ENCODE measurements at places on chromosomes 6 and 20.

DNA sequence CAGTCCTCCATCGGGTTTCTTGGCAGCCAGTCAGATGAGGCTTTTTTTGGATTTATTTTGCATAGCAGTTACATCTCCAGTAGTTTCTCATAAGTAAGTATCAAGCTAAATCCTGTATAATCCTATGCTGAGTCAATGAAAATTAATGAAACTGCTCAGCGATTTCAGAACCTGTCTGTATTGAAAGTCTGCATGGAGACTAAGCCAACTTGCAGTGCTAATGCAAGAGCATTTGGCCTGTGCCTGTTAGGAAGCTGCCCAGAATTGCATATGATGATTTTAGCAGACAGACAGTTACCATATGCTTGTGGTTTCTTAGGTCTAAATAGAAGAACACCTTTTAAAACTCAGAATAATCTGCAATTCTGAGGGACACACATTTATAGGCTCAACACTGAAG lies 25.2 kb upstream of the LRRN4 start:
- DNase-seq: no peak

DNA sequence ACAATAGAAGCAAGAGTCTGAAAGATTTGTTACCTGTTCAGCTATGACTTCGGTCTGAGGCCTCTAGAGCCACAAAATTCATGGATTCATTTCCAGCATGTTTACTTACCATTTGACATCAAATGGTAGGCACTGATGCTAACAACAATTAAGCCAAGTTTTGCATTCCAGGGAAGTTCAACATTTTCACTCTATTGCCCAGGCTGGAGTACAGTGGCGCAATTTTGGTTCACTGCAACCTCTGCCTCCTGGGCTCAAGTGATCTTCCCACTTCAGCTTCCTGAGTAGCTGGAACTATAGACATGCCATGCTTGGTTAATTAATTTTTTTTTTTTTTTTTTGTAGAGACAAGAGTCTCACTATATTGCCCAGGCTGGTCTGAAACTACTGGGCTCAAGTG lies 114.1 kb upstream of the SGK1 start:
- DNase-seq: no peak

DNA sequence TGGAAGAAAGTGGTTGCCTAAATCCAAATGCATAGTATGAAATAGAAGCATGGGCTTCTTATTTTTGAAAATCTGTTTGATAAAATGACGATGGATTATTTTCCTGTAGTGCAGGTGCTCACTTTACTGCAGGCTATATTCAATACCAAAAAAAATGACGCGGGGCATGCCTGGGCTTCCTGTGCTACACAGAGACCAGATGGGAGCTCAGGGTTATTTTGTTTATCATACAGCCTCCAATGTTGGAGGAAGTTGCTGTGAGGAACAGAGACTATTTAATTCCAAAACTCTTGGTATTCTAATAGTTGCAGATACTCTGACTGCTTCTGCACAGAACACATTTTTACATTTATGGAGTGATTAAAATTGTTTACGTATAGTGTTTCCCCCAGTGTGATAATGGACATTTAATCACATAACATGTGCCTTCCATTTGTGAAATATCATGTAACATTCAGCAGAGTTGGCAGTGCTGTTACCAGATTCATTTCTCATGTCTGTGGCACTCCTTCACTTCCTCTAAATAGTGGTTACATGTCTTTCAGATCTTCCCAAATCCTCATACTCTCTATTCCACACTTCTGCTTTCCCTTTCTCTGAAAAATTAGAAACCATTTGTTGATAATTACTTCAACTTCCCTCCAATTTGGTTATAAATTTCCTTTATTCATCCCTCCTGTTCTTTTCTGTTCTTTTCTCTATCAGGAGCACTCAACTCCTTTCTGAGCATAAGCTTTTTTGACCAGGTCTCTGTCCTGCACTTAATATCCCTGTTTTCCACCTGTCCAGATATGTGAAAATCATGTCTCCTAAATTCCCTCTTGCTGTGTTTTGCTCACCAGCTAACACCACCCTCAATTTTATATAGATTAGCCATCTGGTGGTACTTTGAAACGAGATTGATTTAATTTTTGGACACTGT lies 121.6 kb downstream of the ADGRB3 start:
- no peak for DNase-seq

DNA sequence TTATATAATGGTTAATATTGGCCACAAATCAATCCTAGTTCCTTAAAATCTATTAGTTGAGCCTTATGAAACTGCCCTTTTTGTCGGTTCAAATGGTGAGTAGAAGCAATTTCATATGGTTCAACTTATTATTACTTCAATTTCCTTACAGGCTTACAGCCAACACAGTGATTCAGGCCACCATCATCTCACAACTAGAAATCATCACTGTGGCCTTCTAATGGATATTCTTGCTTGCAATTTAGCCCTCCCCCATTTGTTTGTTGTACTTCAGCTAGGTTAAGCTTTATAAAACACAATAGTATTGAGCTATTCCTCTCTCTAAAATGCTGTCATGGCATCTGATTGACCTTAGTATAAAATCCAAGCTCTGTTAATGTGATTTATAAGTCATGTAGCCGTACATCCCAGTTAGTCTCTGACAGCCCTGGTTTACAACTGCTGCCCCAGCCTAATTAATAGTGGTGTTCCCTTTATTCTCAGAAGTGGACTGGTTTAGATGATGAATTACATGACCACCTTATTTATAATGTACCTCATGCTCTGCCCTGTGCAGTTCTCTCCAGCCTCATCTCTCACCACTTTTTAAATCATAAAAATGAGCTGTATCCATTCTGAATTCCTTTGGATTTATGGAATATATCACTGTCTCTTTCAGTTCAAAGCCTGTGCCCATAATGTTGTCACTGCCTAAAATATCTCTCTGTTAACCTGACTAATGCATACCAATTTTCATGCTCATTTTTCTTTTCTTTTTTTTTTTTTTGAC lies 36.7 kb downstream of the LAMA2 start:
- no peak for DNase-seq

- no peak for DNase-seq
Measured at GRCh38 chr20:32233286-32233685, 25.6 kb downstream of the POFUT1 start.

GRCh38 chr20:51565298-51566144 lies 23.0 kb upstream of the NFATC2 start:
- no peak for DNase-seq

- DNase-seq: no peak
Measured at GRCh38 chr20:1468117-1468624, 1.5 kb upstream of the NSFL1C start.

GRCh38 chr6:164337925-164338397 lies 923.4 kb downstream of the QKI start:
- DNase-seq: no peak

DNA sequence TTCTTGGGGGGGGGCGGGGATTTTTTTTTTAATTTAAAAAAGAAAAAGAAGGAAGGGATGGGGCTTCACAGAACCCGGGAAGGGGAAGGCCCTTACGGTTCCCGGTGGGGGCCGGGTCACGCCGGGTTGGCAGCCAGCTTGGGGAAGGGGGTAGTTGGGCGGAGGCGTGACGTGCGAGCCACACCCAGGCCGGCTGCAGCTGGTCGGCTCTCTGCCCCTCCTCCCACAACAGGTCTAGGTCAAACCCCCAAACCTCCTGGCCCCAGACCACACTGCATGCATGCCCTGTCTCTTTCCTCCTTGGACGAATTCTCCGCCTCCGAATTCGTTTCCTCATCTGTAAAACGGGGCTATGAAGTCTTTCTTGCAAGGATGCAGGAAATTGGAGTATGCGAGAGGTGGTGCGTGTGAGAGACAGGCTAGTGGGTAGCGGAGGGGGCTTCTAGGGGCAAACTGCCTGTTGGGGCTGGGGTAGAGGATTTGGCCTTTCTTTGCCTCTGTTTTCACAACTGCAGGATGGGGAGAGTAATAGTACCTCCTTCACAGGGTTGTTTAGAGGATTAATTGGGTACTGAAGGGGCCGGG lies 828 bp downstream of the HCK start:
- no peak for DNase-seq

GRCh38 chr20:47733892-47734291 lies 51.4 kb downstream of the SULF2 start:
- DNase-seq: no peak

GRCh38 chr6:39018103-39018502 lies 30.5 kb upstream of the GLP1R start:
- no peak for DNase-seq

DNA sequence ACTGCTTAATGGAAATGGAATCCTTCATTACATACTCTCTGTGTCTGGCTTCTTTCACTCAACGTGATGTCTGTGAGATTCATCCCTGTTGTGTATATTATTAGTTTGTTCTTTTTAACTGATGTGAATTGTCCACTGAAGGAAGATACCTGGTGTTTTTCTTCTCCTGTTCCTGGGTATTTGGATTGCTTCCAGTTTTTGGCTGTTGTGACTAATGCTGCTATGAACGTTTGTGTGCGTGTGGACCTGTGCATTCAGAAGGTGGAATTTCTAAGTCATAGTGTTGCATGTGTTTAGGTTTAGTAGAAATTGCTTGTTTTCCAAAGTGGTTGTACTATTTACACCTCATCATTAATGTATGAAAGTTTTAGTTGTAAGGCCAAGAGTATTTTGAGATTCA lies 3.8 kb downstream of the TULP4 start:
- no peak for DNase-seq

- no peak for DNase-seq
Measured at GRCh38 chr6:43834528-43835155, 64.6 kb downstream of the VEGFA start.

GRCh38 chr6:1110164-1110563 lies 201.7 kb upstream of the FOXQ1 start:
- no peak for DNase-seq

DNA sequence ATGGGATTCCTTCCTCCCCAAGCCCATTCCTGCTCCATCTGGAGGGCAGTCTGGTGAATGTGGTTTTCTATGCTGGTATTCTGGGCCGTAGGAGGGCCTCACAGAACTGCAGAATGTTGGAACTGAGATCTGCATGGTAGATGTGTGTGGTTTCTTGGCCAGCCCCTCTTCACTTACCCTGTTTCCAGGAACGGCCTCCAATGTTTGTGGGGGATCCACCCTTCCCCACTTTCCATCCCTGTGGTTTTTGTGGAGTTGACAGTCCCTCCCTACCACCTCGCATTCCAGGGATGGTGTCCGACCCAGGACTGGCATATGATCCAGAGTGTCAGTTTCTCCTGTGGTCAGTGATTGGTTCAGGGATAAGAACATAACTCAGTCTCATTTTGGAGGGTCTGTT lies 26.7 kb upstream of the TMEM14A start:
- no peak for DNase-seq

DNA sequence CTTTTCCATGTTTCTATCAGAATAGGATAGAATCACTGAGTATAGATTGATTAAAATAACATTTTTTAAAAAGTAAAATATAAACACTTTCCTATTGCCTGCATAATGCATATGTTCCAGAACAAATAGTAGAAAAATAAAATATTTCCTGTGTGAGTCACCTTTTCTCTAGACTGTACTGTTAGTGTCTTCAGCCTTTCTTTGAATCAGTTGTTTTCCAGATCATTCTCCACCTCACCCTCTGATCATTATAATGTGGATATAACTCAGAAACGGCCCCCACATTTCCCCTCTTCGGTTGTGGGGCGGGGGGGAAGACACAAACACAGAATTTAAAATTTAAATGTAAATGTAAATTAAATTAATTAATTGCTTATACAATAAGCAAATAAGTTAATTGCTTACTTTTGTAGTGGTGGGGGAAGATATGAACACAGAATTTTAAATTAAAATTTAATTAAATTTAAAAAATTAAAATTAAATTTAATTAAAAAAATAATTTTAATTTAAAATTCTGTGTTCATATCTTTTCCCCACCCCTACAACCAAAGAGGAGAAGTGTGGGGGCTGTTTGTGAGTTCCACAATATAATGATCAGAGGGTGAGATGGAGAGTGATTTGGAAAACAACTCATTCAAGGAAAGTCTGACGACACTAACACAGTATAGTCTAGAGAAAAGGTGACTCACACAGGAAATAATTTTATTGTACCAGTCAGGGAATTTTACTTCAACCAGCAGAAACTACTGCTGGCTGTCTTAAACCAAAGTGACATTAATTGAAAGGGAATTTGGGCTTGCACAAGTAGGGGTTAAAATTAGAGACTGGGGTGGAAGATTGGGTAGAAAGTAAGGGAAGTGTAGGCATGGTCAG lies 37.1 kb upstream of the PROKR2 start:
- DNase-seq: no peak

DNA sequence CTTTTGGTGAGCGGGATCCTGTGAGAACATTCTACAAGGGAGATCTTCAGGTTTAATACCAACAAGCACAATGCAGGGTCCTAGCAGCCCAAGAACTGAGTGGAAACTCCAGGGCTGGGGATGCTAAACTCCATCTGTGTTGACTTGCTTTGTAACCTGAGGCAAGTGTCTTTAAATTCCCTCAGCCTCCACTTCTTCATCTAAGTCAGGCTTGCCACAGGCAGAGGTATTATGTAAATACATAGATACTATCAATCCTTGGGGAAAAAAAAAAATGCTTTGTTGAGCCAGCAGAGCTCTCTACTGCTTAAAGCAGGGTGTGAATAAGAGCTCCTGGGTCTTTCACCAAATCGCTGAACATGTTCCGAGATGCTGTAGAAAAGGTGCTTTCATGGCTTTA lies 114.2 kb upstream of the PHACTR1 start:
- DNase-seq: no peak

DNA sequence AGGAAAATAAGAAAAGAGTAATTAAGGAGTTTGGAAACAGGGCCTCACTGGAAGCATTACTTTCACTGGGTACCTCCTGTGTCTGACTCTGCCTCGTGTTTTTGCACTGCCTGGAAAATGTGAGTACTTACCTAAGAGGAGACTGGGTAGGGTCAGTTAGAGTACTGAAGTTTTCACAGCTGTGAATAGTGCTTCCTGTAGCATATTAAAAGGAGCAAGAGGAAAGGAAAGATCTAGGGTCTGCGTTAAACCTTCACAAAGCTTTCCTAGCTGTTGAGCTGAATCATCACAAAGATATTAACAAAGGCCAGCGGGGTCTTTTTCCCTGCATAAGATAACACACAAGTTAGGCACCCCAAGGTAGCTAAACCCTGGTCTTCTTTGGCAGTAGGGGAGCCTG lies 82.3 kb downstream of the MLIP start:
- no peak for DNase-seq

DNA sequence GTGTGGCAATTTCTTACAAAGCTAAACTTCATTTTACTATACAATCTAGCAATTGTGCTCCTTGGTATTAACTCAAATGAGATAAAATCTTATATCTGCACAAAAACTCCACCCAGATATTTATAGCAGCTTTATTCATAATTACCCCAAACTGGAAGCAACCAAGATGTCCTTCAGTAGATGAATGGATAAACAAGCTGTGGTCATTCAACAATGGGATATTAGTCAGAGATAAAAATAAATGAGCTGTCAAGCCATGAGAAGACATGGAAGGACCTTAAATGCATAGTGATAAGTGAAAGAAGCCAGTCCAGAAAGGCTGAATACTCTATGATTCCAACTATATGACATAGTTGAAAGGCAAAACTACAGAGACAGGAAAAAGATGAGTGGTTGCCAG lies 98.9 kb upstream of the BMP2 start:
- no peak for DNase-seq

DNA sequence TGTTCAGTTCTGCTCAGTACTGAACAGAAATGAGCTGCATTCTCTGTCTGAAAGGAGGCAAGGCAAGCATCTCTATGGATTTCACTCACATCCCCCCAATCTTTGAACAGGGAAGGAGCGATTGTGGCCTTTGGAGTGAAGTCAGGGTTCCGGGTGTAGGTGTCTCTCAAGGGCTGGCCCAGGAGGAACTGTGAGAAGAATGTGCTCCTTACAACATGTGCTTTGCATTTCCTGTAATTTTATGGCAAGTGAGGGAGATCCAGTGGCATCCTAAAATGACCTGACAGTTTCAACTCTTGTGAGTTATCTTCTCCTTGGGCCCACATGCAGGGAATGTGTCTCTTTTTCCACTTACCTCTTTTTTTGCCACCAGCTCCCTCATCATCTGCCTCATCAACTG lies 63.0 kb upstream of the RIN2 start:
- no peak for DNase-seq
